ENCODE measurements at places on chromosomes 5 and 9.

- DNase-seq = no peak
These were observed 51.9 kb downstream of the LMX1B start for GRCh38 chr9:126665644-126666035.

- DNase-seq = no peak
These were observed 131.1 kb downstream of the TLE1 start for GRCh38 chr9:81558091-81558830.

DNA sequence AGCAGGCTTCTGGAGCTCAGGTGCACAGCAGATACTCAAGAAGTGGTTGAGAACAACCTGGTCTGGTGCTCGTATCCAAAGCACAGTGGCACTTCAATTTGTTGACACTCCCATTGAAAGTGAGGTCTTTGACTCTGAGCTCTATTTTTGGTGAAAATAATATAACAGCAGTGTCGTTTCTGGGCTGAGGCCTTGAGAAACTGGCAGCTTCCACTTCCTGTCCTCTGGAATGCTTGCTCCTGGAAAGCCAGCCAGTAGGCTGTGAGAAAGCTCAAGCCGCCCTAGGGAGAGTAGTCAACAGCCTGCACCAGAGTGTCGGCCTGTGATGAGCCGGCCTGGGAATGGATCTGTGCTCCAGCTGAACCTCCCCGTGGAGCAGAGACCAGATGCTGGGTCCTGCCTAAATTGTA is 6.8 kb upstream of the SUSD3 start:
- DNase-seq = no peak

DNA sequence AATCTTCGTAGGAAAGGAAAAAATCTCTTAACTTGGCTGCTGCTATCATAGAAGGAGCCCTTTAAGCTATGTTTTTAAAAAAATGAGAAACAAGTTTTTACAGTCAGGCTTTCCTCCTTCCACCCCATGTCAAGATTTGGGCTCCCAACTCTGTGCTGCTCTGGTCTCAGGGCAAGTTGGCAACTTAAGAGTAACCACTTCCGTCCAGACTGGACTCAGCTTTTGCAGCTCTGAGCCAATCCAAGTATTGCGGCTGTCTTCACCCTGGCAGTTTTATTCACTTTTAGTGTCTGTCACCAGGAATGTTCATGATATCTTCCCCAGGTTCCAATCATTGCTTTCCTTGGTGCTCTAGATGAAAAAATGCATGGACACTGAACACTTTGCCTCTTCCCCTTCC is 115.9 kb upstream of the GAS1 start:
- no peak for DNase-seq

All from activated T-cell treated with anti-CD3 and anti-CD28 coated beads, Interleukin-2, amount 50 U/mL, for 1 hour (primary cell).